ENCODE measurements at places on chromosomes 16 and 17.

DNA sequence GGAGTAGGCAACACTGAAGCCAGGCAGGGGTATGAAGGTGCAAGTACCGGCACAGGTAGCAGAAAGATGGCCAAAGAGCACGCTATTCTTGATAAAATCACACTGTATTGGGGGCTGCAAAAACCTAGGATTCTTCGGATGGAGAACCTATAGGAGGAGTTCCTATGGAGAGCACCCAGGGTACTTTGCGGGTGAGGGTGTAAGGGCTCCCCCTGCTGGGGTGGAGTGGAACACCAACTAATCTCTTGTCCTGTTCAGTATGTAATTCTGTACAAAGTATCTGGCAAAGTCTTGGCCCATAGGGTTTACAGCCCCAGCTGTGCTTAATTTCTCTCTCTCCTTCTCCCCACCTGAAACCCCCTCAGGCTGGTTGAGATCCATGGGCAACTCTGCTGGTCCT lies 393.1 kb upstream of the ASIC2 start:
- no peak for DNase-seq

GRCh38 chr17:62720126-62720850 lies 87.8 kb downstream of the MARCHF10 start:
- DNase-seq = no peak

- no peak for DNase-seq
Observed at GRCh38 chr16:1144476-1145382, 8.2 kb upstream of the CACNA1H start.

- no peak for DNase-seq
Observed at GRCh38 chr16:66004699-66005098, 361.8 kb upstream of the CDH5 start.
